ENCODE measurements at places on chromosomes 16 and 17.
A peak's percentile ranks its signal among the peaks of the same experiment; 100 is the strongest.

DNA sequence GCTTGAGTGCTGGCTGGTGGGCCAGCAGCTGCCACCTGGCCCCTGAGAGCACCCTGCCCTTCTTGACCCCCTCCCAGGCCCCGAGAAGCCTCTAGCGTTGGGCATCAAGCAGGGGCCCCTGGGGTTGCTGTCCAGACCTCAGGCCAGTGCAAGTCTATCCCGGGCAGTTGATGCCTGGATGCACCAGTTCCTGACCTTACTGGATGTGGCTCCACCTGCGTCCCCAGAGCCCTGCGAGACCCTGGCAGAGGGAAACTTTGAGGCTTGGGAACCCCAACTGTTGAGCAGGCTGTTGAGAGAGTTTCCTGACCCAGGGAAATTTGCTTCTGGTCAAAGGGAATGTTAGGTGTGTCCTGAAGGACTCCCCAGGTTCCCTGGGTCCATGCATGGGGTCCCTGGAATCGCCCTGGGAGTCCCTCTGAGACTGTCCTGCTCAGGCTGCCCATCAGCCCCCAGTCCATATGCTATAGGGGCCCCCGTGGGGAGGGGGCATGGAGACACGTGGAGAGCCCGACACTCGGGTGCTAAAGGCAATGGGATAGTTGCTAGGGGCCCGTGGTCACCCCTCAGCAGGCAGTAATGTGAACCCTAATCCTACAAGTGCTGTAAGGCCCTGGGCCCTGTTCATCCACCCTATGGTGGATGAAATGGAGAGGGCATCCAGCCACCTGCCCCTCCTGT, 46.4 kb downstream of the RAB11FIP4 start:
- no peak for DNase-seq

DNA sequence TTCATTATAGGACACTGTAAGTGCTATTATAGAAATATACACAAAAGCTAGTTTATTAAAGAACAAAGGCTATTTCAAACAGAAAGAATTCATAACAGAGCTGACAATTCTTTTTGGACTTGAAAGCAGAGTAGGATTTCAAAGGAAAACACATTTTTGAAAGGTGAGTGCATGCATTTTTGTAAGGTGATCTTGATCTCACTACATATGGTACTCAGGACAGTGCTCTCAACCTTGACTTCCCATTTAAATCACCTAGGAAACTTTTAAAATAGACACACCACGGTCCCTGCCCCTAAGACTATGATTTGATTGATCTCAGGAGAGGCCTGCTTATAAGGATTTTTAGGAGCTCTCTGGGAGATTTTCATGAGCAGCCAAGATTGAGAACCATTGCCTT, 1362.0 kb downstream of the CDH8 start:
- DNase-seq: no peak

- no peak for DNase-seq
Measured at GRCh38 chr17:30921544-30922196, at the start of gene ADAP2. Gene ADAP2 (plus strand): TSS chr17:30921945. CDS start chr17:30922015, 70 bp downstream.

GRCh38 chr17:15951368-15952047, 6.6 kb downstream of the ADORA2B start:
- no peak for DNase-seq

DNA sequence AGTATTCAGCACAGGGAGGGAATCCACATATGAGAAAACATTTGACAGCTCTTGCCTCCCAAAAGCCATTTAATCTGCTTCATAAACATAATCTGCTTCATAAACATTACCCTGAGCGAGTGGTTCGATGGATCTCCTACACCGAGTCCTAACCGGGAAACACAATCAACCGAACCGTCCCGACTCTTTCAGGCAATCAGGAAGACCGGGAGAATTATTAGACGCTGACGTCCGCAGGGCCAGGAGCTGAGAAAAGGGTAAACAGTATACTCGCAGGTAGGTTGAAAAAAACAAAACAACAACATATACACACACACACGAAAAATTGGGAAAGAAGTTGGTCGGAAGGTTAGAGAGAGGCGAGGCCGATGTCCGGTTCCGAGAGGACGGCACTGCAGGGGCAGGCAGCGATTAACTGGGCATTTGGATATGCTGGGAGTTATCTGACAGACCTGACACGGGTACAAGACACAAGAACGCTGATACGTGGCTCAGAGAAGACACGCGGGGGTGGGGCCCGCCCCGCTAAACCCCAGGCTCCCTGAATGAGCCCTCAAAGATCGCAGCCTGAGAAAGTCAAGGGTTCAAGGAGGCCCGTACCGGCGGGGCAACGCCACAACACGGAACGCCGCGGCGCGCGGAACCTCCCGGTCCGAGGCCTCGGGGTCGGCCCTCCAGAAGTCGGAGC, 585 bp downstream of the AP1G1 start:
- no peak for DNase-seq

DNA sequence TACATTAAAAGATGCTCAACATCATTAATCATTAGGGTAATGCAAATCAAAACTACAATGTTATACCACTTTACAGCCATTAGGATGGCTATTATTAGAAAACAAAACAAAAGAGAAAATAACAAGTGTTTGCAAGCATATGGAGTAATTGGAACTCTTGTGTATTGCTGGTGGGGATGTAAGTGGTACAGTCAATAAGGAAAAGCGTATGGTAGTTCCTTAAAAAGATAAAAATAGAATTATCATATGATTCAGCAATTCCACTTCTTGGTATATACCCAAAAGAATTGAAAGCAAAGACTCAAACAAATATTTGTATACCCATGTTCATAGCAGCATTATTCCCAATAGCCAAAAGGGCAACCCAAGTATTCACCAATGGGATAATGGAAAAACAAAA, 1.4 kb upstream of the CAPNS2 start:
- no peak for DNase-seq

DNA sequence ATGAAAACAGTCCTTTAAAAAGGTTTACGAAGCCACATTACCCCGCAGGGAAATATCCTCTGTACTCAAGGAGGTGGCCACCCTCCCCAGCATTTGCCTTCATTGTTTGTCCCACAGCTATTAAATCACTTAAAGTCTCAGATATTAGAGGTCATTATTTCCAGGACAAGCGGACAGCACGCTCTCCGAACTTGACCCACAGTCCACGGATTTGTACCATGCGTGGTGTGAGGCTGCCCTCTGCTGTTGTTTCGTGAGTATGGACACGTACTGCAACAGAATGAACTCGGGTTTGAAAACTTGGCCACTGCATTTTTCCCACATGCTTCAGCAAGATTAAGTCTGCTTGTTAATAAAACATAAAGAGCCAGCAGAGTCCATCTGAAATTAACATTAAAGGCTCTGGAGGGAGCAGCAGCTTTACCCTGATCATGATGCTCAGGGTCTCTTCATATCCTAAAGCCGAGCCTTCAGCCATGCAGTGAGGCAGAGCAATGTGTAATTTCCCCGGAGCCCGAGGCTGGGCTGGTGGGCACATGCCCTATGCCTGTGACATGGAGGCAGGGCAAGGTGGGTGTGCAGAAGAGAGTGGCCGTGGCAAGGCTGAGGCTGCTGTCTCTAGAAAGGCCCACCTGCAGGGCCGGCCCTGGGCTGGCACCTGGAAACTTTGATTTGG, 19.7 kb downstream of the MEAK7 start:
- DNase-seq: no peak

- no peak for DNase-seq
Measured at GRCh38 chr16:51287121-51287755, 136.2 kb upstream of the SALL1 start.

DNA sequence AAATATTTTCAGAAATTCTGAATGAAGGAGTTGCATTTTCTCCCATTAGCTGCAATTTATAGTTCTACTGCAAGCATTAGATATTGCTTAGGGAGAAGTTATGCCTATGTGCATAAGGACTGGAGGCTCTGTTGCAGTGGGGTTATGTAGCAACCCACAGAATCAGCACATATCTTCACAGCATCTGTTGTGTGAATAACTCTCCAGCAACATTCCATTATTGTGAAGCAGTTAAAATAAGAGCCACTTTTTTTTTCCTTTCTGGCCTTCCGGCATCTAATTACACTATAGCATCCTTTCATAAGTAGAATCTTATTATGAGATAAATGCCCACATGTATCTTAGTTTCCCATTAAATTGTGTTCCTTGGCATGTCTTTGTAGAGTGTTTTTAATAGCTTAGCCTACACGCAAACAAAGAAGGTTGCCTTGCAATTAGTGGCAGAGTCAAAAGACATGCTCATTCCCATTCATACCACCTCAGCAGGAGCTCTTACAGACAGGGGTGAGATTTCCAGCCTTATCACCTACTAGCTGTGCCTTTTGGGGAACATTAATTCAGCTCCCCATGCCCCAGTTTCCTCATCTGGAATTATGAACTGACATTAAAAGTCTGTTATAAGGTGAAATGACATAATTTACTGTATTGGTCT, 596.0 kb upstream of the GOT2 start:
- DNase-seq: no peak

- DNase-seq: no peak
Measured at GRCh38 chr17:19460700-19461099, 49.7 kb downstream of the RNF112 start.

GRCh38 chr16:3986235-3986544, 105.7 kb upstream of the CREBBP start:
- no peak for DNase-seq

- DNase-seq: no peak
Measured at GRCh38 chr16:54817940-54818574, 112.6 kb upstream of the IRX5 start.

- DNase-seq: no peak
Measured at GRCh38 chr16:6611535-6611934, 721.1 kb upstream of the RBFOX1 start.

DNA sequence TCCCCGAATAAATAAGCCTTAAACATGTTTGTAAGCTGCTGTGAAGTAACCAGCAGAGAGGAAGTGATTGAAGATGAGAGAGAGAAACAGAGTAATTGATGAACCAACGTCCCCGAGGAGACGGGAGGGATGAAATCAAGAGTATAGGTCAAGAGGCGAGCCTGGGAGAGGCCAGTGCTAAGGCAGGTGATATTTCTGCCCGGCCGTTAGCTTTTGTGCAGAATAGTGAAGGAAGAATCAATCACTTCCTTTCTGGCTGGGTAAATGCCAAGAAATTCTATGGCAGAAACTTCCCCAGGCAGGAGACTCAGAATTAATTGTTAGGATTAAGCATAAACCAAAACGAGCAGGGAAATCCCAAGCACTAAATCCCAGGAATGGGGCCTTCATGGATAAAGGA, 273.8 kb downstream of the CDH13 start:
- no peak for DNase-seq

DNA sequence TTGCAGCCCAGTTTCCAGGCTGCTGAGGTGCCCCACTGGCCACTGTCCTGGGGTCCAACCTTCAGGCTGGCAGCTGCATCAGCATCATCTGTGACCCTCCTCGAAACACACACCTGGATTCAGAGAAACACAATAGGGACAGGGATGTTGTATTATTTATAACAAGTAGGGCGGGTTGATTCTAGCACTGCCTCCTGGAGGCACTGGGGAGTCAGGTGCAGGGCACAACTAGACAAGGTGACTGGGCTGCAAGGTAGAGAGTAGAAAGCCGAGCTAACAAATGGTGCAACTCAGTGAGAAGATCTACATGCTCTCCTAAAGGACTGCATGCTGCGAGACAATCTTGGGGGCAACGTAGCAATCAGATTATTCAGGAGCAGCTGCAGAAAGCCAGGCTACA, 317.3 kb downstream of the SLC39A11 start:
- no peak for DNase-seq

- no peak for DNase-seq
Measured at GRCh38 chr17:19757536-19758180, 9.6 kb upstream of the ALDH3A1 start.

- DNase-seq: no peak
Measured at GRCh38 chr16:16096121-16096857, 127.0 kb downstream of the ABCC6 start.

DNA sequence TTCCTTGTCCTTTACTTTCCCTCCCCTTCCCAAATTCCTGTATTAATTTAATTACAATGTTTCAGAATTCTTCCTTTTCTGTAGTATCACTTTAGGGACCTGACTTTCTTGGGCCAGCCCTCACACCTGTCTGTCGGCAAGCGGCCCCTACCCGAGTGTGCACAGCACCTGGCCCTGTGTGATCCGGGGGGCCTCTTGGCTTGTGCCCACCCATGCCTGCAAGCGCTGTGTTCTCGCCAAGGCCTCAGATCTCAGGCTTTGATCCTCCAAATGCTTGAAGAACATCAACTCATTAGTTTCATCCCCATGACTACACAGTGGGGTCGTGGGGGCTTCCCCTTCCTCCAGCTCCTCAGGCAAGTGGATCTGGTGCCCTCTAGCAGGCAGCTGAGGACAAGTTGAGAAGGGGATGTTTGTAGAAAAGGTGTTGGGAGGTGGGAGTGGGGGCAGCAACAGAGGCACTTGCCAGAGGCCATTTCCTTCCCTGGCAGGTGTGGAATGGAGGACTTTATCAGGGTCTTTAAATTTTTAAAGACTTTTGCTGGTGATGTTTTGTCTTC, 15.7 kb upstream of the CDH3 start:
- no peak for DNase-seq

- no peak for DNase-seq
Measured at GRCh38 chr17:43784628-43785101, 4.4 kb downstream of the CFAP97D1 start.

GRCh38 chr17:78790552-78790951, 8.5 kb upstream of the CYTH1 start:
- DNase-seq: no peak

DNA sequence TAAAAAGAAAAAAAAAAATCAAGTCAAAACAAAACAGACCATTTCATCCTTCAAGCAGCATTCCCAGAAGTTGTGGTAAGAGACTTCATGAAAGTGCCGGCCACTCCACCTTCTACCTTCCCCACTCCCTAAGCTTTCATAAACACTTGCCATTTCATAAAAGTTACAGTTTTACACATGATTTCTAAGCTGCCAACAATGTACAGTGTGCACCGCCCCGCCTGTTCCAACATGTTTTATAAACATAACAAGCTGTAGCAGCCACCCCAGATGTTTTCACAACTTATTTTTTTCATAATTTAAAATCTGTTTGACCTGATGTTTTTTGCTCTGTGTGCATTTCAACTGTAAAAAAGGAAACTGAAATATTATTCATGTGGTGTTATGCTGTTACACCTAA, 608.1 kb downstream of the TOX3 start:
- no peak for DNase-seq

- peak; percentile 28 for DNase-seq
Measured at GRCh38 chr17:57948555-57949420, 6.4 kb downstream of the CUEDC1 start.

DNA sequence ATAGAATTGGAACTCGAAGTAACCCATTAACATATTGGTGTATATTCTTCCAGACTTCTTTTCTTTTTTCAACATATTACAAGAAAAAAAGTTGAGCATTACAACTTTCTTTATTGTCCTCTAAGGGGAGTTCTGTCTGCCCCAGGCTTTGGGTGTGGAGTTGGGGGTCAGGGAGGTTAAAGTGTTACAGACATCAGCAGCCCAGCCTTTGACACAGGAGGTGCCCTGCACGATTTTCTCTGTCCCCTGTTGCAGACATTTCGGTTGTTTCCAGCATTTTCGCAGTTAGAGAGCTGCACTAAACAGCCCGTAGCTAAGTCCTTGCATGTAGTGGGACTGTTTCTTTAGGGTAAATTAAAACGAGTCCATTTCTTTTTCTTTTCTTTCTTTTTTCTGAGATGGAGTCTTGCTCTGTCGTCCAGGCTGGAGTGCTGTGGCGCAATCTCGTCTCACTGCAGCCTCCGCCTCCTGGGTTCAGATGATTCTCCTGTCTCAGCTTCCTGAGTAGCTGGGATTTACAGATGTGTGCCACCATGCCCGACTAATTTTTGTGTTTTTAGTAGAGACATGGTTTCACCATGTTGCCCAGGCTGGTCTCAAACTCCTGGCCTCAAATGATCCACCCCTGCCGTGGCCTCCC, 13.4 kb upstream of the ADCY7 start:
- no peak for DNase-seq
